ENCODE measurements at places on chromosomes 2 and 18.

DNA sequence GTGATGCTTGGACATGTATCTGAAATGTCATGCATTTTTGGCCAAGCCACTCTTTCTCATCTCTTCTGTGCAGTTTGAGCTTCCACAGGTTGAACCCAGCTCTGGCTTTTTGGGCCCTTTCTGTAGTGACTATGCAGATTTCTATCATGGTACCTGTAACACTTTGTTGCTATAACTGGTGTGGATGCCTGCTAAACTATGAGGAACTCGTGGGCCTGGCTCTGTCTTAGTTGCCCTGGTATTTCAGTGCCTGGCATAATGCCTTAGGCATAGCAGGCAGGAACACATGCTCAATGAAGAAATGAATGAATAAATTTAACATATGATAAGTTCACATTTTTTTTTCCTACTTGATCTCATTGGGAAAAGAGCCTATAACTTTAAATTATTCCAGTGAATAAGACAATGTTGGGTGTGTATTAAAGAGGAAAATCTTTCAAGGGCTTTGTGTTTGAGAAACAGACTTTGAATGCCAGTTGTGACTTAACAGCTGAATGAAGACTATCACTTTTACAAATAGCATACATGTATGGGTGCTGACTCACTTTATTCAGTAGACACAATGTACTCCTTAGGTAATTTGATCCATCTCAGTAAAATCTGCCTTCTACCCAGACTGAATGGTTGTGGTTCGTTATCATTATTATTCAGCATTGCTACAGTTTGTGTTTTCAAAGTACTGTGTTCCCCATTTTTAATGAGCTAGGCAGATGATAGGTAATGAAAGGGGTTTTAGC is 86.4 kb upstream of the MAP4K3 start:
- no peak for DNase-seq

DNA sequence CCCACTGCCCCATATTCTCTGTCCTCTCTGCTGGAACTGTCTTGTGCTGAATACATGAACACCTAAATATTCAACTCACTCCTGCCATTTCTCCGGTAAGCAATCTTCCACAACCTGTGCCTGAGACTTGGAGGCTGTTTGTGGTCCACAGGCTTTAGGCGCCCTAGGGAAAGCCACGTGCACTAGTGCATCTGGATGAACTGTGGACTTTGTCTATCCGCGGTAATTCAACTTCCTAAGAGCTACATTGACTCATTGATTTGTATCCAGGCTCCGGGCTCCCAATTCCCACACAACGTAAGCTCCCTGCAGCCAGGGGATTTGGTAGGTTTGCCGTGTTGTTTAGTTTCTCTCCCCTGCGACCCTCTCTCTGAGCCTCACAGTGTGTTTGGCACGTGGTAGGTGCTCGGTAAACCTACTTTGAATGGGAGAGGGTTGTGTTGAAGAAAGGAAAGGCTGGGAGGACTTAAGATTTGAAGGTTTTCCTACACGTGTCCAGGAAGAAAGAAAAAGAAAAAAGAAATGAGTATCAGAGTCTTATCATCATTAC is 718.2 kb downstream of the DPP10 start:
- no peak for DNase-seq

DNA sequence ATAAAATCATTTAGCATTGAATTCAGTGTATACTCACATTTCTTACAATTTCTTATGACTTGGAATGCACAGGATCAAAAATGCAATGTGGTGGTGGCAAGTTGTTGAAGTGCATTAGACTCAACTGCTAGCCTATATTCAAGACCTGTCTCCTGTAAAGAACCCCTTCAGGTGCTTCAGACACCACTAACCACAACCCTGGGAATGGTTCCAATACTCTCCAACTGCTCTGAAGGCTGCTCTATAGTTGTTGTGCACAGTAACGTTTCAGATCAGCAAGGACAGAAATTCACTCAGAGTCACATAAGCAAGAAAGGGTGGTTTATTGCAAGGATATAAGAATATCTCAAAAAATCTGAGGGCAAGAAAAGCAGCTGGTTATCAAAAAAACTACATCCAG is 6.5 kb downstream of the GKN1 start:
- no peak for DNase-seq

DNA sequence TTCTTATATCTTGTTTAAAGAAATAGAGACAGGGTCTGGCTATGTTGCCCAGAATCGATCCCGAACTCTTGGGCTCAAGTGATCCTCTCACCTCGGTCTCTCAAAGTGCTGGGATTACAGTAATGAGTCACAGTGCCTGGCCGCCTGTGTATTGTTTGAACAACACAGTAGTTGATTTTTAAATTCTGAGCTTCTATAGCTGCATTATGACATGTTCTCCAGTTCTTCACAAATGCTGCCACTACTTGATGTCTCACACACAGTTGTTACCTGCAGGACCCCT is 7.7 kb upstream of the RHOB start:
- no peak for DNase-seq

- no peak for DNase-seq
Measured at GRCh38 chr18:33946336-33946735, 278.4 kb downstream of the NOL4 start.

GRCh38 chr2:191908874-191909273 is 62.0 kb upstream of the CAVIN2 start:
- DNase-seq: no peak

DNA sequence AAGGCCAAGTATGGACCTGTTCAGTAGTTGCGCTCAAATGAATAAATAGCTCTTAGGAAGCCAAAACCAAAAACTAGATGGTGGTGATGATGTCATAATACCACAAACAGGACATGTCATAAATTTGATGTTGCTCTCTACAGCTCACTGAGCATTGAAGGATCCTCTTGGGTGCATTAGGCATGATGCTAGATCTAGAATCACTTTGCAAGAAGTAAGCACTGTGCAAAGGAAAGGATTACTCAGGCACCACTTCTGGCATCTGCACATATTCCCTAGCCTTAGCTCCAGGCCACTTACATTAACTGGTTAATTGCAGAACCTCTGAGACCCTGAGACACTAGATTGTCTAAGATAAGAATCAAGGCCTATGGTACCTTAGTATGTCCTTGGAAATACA is 58.0 kb downstream of the LRRTM1 start:
- peak; percentile 72 for DNase-seq

DNA sequence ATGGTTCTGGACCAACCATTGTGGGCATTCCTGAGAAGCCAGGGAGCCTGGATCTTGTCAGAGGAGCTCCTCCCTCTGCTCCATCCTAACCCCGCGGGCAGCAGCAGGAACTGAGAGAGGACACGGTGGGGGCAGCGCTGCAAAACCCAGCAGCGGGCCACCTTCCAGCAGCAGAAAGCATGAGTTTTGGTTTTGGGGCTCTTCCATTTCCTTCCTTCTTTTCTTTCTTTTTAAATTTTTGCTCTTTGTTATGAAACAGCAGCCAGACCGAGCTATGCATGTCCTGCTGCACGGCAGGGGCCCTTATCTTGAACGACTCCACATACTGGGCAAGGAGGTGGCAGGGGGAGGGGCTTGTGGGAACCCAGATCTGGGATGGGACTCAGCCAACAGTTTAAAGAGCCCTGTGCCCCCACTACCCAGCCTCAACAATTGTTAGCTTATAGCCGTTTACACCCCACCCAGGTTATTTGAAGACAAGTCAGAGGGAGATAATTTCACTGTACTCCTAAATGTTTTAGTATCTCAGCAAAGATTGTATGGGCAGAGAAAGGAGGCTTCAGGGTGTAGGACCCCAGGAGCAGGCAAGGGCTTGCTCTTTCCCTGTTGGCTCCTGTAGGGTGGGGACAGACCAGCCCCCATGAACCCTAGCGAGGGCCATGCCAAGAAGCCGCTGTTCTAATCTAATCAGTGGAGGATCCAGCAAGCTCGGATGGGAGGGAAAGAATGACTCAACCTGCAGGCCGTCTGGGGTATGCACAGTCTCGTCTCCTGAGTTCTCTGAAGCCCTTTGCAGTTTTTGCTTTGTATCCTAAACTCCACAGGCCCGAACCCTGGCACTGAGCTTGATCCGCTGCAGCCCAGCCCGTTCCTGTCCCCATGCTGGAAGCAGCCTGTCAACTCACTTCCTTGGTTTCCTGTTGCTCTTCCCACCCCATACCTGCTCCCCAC is 75.3 kb downstream of the LRRFIP1 start:
- no peak for DNase-seq

GRCh38 chr2:112141626-112142007 is 3.4 kb downstream of the FBLN7 start:
- DNase-seq: no peak

- no peak for DNase-seq
Measured at GRCh38 chr2:217661378-217661777, 341.4 kb downstream of the TNS1 start.

GRCh38 chr2:241228081-241228859 is 39.8 kb downstream of the ANO7 start:
- DNase-seq: no peak

DNA sequence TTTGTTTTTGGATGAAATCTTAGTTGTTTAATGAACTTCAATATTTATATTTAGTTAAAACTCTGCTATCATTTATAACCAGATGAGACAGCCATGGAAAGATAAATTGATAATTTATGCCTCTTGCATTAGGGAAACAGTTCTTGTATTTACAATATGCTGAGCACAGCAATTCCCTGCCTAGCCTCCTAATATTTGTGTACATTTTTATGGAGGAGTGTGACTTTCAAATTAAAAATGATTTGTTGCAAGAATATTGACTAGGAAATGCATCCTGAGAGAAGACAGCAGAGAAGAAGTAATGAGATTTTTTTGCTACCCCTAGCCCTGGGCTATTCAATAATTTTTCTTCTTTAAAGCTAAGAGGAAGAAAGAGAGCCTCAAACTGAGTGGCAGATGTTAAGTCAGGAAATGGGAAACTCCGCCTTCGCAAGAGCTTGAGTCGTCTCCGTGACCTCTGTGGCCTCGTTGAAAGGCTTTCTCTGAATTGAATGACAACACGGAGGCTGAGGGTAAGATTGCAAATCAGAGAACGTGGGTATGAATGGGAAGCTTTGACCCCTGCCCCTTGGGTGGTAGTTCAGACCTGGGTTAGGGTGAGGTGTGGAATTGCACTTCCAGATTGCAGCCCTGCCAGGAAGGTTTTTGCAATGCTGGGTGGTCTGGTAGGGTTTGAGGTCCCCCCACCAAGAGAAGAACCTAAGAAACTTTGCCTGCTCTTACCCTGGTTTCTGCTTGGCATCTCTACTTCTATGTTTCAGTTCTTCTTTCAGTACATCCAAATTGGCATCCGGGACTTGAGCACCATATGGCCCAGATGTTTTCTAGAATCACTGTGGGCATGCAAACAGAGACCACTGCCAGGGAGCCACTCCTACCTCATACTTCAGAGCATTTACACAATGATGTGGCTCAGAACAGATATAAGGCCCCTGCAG is 210.3 kb upstream of the RBMS1 start:
- no peak for DNase-seq

GRCh38 chr2:229530434-229530833 is 183.9 kb downstream of the DNER start:
- no peak for DNase-seq

DNA sequence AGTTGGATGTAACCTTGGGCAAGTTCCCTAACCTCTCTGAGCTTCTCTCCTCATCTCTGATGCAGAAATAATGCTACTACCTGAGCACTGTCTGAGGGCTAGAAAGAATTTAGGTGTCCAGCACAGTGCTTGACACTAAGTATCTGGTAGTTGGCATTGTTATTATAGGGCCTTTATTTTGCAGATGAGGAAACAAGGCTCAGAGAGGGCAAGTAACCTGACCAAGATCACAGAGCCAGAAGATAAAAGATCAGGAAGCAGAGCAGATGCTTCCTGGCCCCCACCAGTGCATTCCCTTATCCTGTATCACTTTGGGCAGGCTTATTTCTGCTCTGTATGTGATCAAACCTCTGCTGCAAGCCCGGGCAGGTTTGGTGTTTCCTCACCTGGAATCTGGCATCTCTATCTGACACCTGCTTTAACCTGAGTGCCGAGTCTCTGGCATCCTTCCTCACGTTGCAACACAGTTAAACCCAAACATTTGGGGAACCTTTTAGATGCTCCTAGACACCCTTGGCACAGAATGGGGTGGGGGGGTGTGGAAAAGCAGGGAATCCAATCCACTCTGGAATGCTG is 69.9 kb downstream of the PLB1 start:
- no peak for DNase-seq

- peak; percentile 27 for DNase-seq
Measured at GRCh38 chr2:236824836-236825235, 255.2 kb downstream of the ACKR3 start.

DNA sequence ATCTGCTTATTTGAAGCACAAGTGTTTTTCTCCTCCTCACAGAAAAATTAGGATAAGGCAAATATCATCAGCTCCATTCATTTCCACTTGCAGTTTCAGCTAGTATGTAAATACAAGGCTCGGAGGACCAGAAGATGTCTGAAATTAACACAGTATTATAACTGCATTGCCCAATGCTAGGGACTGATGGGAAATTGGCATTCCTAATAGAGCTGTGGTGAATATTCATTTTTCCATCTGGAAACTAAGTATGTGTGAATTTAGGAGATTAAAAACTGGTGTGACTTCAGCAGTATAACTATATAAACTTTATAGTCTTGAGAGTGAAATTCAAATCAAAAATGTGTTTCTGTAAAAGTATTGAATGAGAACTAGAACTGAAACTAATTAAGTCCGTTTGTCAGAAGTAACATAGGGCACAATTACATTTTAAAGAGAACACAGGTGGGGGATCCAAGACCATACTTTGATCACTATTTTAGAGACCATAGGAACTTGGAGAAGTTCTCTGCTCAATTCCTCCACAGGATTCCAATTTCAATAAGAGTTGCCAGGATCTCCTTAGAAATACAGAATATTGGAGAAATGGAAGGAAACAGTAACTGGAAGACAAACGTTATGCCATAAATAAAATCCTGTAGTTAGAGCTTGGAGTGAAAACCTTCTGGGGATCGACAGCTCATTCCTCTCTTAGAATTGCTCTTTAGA is 12.1 kb upstream of the ITGA6 start:
- DNase-seq: no peak

GRCh38 chr2:45212953-45213635 is 203.8 kb upstream of the SIX2 start:
- no peak for DNase-seq

GRCh38 chr2:136122661-136123060 is 4.7 kb upstream of the CXCR4 start:
- no peak for DNase-seq

GRCh38 chr2:203804070-203804469 is 63.5 kb upstream of the CTLA4 start:
- DNase-seq: no peak

Measured in NCI-H187 treated with DMSO at 0.1 percent for 48 hours (cell line).